Hematopoietic multipotent progenitor cell treated with erythropoietin and hydrocortisone succinate and interleukin-3 and kit ligand, for 4 days (in vitro differentiated cells): ENCODE measurements at places on chromosomes 6 and 20.
A peak's percentile ranks its signal among the peaks of the same experiment; 100 is the strongest.

DNA sequence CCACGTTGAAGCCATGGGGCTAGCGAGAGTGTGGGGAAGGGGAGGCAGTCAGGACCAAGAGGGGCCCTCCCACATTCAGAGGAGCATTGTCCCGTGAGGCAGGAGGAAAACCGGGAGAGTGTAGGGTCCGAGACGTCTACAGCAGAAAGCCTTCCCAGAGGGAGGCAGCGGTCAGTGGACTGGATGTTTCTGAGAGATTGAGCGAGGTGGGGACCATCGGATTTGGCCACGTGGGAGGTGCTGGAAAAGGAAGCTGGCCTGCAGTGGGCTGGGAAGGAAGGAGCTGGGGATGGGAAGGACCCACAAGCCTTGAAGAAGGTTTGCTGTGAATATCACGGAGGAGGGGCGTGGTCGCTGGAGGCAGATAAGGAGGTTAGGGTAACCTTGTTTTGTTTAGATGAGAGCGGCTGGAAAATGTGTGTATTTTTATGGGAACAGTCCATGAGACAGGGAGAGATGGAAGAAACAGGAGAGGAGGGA lies 119.0 kb upstream of the RNF24 start:
- no peak for DNase-seq

DNA sequence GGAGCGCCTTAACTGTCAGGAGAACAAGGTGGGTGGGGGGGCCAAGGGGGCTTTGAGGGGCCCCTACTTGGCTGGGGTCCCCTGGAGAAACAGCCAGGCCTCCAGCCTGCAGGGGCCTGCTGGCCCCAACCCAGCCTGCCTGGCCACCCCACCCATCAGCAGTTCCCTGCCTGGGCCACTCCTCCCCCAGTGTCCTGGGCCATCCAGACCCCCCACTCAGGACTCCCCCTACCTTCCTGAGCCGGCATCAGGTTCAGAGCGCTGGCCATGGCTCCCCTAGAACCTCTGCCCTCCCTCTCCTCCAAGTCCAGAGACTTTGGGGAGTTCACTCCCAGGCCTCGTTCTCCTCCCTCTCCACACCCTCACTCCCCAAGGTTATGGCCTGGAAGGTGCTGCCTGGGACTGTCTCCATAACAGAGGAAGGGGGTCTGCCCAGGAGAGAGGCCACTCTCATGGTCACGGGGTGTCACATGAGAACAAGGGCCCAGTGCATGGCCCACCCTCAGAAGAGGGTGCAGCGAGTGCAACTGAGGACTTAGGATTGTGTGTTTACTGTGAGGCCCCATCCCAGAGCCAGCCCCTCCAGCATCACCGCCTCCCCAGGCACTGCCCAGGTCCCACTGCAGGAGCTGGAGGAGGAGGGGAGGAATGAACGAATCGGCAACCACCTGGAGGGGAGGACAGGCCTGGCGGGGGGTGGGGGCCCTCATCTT lies 6.0 kb downstream of the SLC17A9 start:
- DNase-seq = no peak

- DNase-seq = no peak
These were observed 106.0 kb upstream of the MTHFD1L start for GRCh38 chr6:150759483-150759882.

DNA sequence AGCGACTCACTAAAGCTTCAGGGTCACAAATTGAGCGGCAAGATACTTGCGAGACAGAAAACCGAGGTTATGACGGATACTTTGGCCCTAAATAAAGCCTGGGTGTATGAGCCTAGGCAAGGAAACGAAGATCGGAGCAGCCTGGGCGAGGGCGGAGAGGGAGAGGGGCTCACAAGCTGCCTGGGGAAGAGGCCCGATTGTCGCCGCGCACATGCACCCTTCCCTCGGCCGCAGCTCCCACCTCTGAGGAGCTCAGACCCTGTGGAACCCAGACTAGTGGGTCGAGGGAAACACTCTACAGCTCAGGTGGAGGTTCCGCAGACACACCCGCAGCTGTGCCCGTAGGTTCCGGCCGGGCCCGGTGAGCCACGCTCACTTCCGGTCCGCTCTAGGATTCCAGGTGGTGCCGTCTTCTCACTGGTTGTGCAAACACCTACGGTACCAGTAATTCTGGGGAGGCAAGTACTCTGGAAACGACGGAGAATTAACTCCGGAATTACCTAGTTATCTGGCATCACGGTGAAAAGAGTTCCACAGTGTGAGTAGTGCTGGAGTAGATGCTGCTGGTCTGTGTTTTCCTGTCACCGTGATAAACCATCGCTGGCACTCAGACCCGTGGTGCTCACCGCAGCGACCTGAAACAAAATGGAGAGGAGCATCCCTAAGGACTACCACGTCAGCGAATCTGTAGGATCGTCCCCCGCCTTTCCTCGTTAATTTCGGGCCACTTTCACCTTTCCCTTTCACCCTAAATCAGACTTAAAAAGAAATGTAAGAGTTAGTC lies 61.5 kb downstream of the GPX5 start:
- DNase-seq = no peak

- DNase-seq = no peak
These were observed 1.1 kb downstream of the SLC44A4 start for GRCh38 chr6:31877651-31878161.

- DNase-seq = no peak
These were observed 243.8 kb upstream of the EPHA7 start for GRCh38 chr6:93663111-93663510.

DNA sequence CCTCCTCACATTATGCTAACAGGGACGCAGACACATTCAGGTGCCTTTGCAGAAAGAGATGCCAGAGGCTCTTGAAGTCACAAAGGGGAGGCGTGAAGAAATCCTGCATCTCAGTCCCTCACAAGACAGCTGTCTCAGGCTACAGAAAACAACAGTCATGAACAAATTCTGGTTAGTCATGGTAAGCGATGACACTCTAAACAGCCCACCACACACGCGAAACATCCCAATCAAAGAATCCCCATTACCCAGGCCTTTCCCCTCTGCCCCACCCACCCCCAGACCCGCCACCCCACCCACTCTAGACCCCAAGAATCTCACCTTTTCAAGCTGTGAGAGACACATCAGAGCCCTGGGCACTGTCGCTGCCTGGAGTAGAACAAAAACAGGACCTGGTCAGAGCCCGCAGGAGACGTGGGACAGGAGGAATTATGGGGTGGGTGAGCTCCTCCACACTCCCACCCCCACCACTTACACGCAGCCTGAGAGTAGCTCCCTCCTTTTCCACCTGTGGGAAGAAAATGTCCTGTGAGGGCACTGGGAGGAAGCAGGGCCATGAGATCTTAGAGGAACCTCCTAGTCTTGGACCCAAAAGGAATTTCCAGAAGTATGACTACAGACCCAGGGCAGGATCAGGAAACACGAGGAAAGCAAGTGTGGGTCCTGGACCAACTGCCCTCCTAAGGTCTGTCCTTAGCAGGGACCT lies 2.7 kb downstream of the HLA-B start:
- DNase-seq = no peak

GRCh38 chr6:137892271-137892708 lies 25.2 kb downstream of the TNFAIP3 start:
- DNase-seq = no peak

DNA sequence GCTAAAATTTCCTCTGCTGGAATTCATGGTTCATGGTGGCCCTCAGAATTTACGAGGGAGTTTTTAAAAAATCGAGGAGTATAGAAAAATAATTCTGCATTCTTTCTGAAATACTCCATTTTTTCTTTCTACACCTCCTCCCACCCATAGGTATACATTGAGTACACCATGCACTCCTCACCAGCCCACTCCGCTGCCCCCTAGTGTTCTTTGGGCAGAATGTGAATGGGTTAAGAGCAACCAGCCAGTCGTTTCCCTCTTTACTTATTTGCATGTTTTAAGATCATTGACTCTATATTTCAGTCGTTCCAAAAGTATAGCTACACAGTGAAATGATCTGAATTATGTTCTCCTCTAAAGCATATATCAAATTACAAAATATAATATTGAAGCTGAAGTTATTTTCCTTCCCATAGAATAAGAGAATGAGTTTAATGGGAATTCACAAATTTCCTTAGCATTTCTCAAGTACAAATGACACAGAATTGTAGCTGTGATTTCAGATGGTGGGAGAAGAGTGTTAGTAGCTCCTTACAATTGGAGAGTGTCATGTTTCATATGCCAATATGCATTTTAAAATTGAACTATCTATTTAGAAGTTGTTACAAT lies 977.7 kb upstream of the SLC35B3 start:
- DNase-seq = peak; percentile 66

DNA sequence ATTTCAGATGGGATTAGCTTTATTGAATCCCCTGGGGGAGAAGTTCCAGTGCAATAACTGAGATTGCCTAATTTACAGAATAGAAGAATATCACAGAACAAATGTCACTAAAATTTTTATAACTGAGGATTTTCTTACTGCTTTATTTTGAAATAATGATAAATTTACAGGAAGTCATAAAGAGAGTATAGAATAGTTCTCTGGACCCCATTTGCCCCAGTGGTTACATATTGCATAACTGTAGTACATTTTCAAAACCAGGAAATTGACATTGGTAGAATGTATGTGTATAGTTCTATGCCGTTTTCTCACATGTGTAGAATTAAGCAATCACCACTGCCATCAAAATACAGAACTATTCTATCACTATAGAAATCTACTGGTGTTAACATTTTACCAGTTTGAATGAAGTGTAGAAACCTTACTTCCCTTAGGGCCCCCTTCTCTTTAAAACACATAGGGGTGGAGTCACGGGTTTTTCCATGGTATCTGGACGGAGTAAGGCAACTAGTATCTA lies 18.3 kb downstream of the KIF6 start:
- DNase-seq = peak; percentile 69

GRCh38 chr6:9830808-9831207 lies 584.1 kb downstream of the TFAP2A start:
- DNase-seq = no peak

DNA sequence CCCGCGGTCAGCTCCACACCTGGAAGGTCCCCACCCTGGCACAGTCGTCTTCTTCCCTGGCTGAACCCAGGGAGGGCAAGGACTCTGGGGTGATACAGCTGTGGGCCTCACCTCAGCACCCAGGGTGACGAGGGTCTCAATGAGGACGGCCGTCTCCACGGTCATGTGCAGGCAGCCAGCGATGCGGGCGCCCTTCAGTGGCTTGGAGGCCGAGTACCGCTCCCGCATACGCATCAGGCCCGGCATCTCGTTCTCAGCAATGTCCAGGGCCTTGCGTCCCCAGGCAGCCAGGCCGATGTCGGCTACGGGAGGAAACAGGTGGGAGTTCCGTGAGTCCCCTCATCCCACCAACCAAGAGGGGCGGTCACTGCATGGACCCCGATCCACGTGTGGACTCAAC lies 7.9 kb downstream of the AHCY start:
- no peak for DNase-seq

- DNase-seq = peak; percentile 94
These were observed 7.1 kb downstream of the HSPA1B start for GRCh38 chr6:31834367-31835250.

GRCh38 chr6:113402544-113402943 lies 454.6 kb upstream of the MARCKS start:
- no peak for DNase-seq

GRCh38 chr20:8152183-8152582 lies 20.1 kb downstream of the PLCB1 start:
- peak; percentile 53 for DNase-seq

GRCh38 chr20:44790638-44791393 lies 19.5 kb downstream of the RIMS4 start:
- no peak for DNase-seq

GRCh38 chr6:26553635-26554446 lies 15.7 kb downstream of the HMGN4 start:
- peak; percentile 93 for DNase-seq

DNA sequence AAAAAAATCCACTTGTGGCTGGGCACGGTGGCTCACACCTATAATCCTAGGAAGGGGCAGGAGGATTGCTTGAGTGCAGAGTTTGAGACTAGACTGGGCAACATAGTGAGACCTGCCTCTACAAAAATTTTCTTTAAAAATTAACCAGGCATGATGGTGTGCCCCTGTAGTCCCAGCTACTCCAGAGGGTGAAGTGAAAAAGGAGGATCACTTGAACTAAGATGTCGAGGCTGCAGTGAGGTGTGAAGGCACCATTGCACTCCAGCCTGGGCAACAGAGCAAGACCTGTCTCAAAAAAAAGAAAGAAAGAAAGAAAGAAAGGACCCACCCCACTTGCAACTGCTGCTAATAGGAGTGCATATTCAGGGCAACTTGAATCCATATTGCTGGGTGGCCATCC lies 13.7 kb upstream of the SNX3 start:
- no peak for DNase-seq

DNA sequence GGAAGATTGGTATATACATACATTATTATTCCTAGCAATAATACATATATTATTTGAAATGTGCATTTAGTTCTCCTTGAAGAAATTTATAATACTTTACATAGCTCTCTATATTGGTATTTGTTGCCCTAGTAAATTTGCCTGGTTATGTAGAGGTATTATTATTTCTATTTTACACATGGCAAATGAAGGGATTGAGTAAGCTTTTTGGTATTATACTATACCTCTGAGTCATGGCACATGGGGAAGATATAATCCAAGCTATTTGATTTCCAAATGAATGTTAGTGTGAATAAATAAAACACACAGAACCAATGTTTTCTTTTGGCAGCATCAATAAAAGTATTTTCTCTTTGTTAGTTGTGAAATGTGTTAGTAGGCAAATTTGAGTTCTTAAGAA lies 409.6 kb upstream of the SLC35B3 start:
- DNase-seq = no peak

GRCh38 chr6:167648501-167649278 lies 178.0 kb upstream of the AFDN start:
- DNase-seq = no peak
